ENCODE measurements at places on chromosomes 1 and 21. TPM values are rescaled to one million over a fixed set of nuclear protein-coding genes. Genes with fewer than 3 reads are reported as not detected.

DNA sequence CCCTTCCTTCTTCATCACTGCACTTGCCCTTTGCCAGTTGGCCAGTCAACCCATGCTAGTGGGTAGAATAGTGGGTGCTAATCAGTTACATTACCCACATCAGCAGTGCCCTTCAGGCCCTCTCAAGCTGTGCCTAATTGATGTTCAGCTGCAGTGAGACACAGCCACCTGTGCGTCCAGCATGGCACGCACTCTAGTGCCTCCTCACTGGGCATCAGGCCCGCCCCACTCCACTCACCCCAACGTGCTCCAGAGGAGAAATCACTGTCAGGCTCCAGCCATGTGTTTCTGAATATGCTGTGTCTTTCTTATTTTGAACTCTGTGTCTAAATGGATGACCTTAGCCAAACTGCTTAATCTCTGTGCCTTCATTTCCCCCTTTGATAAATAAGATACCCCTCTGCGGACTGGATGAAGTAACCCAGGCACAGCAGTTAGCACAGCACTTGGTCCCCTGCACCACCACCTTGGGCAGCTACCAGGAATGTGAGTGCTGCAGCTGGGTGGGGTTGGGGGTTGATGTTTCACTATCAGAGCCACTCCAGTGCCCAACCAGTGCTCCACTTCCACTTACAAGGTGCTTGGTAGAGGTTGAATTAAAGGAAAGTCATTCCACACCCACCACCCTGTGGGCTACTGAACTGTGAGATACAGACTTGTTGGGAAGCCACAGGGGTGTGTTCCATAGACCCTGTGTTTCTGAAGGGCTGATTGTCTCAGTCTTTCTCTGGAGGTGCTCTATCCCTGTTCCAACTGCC, 8.9 kb upstream of the ADORA3 start:
- peak; percentile 66 for DNase-seq

DNA sequence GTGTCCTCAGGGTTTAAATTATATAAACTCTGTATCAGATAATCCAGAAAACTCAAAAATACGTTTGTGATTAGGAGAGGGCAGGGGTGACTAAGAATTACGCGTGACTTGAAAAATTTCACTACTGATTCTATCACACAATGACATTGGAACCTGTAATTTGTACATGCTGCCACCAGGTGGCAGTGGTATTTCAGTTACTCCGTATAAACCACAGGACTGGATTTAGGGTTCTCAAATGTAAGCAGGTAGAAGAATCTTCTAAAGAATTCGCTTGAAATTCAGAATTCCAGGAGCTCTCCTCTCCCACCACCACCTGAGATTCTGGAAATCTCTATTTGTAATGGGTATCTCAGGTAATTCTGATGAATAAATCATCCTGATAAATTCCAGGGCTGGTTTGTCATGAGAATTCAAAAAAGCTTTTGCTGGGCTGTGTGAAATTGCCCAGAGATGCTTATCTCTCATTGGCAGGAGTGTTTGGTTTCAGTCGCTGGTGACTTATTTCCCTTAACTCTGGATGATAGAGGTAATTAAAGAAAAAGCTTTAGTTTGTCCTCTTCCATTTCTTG, 1.7 kb upstream of the KRTAP7-1 start:
- no peak for DNase-seq

- no peak for DNase-seq
Measured at GRCh38 chr1:235366286-235366685, 941 bp upstream of the TBCE start.

DNA sequence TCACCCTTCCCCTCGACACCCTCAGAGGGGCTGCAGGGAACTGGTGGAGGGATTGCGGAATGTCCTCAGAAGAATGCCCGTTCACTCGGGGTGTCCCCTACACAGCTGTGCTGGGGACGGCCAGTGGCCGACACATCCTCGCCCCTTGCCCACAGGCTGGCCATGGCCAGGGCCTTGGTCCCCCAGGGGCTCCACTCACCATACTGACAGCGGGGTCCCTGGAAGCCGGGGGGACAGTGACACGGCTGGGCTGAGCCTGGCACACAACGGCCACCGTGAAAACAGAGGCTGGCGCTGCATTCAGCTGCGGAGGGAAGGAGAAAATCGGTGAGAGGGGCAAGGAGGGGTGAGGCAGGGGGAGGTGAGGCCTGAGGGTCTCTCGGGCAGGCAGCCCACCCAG, 31.7 kb downstream of the MEGF6 start:
- no peak for DNase-seq

DNA sequence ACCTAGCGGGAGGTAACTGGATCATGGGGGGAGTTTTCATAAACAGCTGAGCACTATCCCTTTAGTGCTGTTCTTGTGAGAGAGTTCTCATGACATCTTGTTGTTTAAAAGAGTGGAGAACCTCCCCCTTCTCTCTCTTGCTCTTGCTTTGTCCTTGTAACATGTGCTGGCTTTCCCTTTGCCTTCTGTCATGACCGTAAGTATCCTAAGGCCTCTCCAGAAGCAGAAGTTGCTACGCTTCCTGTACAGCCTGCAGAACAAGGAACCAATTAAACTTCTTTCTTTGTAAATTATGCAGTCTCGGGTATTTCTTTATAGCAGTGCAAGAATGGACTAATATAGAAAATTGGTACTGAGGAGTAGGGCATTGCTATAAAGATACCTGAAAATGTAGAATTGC, 515.6 kb downstream of the NEGR1 start:
- DNase-seq: no peak

DNA sequence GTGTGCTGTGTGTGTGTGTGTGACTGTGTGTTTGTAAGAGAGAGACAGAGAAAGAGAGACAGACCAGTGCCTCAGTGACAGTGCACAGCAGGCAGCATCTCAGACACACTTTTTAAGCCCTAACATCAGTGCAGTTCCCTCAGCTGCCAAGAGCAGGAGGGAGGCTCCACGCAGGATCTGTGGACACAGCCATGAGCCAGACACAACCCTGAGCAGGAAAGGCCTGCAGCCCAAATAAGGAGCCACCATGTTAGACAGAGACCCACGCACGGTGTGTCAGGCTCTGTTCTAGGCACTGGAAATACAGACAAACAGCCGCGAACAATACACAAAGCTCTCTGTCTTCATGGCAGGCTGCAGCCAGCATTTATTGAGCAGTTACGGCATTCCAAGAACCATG, 445.5 kb downstream of the MATN1 start:
- no peak for DNase-seq

- no peak for DNase-seq
Measured at GRCh38 chr1:151518936-151519335, 7.7 kb downstream of the CGN start.

- no peak for DNase-seq
Measured at GRCh38 chr1:115363171-115363570, 25.1 kb upstream of the NGF start.

GRCh38 chr1:154736841-154737240, 128.9 kb upstream of the ADAR start:
- DNase-seq: no peak

FNDC10 gene
- 7.4 TPM for total RNA-seq

WDR64 gene
- total RNA-seq: not detected

EPS8L3 gene
- total RNA-seq: not detected

MMEL1 gene
- 3.2 TPM for total RNA-seq

KLF17 gene
- 0.52 TPM for total RNA-seq

CNIH3 gene
- total RNA-seq: 4.8 TPM

KMO gene
- 19.0 TPM for total RNA-seq
